ENCODE measurements at places on chromosomes 12 and 14. TPM values are rescaled to one million over a fixed set of nuclear protein-coding genes. Genes with fewer than 3 reads are reported as not detected.

- no peak for DNase-seq
Measured at GRCh38 chr14:44564908-44565307, 57.8 kb upstream of the FSCB start.

The MSI1 gene
- total RNA-seq: 16.4 TPM

DNA sequence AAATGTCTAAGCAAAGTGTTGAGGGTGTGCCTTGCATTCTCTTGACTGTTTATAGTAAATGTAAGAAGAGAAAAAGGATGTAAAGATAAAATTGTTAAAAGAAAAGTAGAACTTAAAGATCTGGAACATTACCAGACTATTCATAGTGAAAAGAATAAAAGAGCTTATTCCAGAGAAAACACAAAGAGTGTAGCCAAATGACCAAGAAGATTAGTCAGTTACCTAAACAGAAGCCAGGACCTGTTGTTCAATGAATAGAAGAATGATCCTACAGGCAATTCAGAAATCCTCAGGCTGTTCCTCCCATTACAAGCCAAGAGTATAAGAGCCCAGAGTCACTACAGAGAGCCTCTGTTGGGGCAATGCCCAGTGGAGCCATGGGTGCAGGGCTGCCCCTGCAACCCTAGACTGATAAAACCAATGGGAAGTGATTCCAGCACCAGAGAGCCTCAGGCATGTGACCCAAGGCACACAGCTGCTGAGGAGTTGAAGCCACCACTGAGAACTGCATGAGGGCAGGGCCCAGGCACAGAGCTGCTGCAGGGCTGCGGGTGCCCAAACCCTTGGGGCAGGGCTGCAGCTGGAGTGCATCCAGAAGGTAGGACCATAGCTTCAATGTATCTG is 91.1 kb upstream of the SLC38A4 start:
- DNase-seq: no peak

The HVCN1 gene
- 4.1 TPM for total RNA-seq

The IQSEC3 gene
- total RNA-seq: 7.7 TPM

- no peak for DNase-seq
Measured at GRCh38 chr12:108312073-108312659, 26.9 kb downstream of the CMKLR1 start.

The MGAT4C gene
- 38.7 TPM for total RNA-seq

The UBR7 gene
- 26.9 TPM for total RNA-seq

The TESPA1 gene
- not detected for total RNA-seq

GRCh38 chr12:38977132-38977531 is 71.7 kb upstream of the CPNE8 start:
- DNase-seq: no peak
